ENCODE measurements at places on chromosomes 2 and 18. TPM values are rescaled to one million over a fixed set of nuclear protein-coding genes. Genes with fewer than 3 reads are reported as not detected.

Gene CHMP1B
- total RNA-seq, result 64.1 TPM

Gene CHST9
- 3.0 TPM for total RNA-seq

Gene LMAN2L
- 12.8 TPM for total RNA-seq

Gene MRO
- total RNA-seq, result not detected

Gene CXCR1
- total RNA-seq, result not detected

Gene POTEC
- not detected for total RNA-seq

Gene RFTN2
- not detected for total RNA-seq

Gene PRPF40A
- total RNA-seq, result 116 TPM

Gene GULP1
- 5.4 TPM for total RNA-seq

Gene NFE2L2
- 84.8 TPM for total RNA-seq

Gene ADRA2B
- not detected for total RNA-seq

Gene CFAP221
- total RNA-seq, result not detected

Gene VAMP5
- total RNA-seq, result 1.9 TPM

Gene C2orf76
- 5.4 TPM for total RNA-seq

Gene SFTPB
- total RNA-seq, result 0.46 TPM

Gene DUSP2
- total RNA-seq, result 6.5 TPM

Gene CDH20
- not detected for total RNA-seq

Gene GTF2A1L
- not detected for total RNA-seq

Gene VPS54
- 13.0 TPM for total RNA-seq

Gene PAX8
- 0.60 TPM for total RNA-seq

Gene HOXD11
- total RNA-seq, result not detected

Gene EMILIN1
- total RNA-seq, result 5.8 TPM

Gene TOGARAM2
- total RNA-seq, result not detected

Gene LYG2
- not detected for total RNA-seq

Gene SIX3
- total RNA-seq, result not detected

Gene CDKL4
- not detected for total RNA-seq

Gene ASB18
- not detected for total RNA-seq

Gene TTLL4
- 15.0 TPM for total RNA-seq

Gene VRK2
- total RNA-seq, result 30.1 TPM

Gene CNDP1
- total RNA-seq, result not detected

Gene ST6GAL2
- total RNA-seq, result 0.23 TPM

Gene OST4
- 386 TPM for total RNA-seq

Gene SCYGR4
- not detected for total RNA-seq

Gene GPR39
- total RNA-seq, result 10.9 TPM
